ENCODE measurements at places on chromosomes 11 and 22.

DNA sequence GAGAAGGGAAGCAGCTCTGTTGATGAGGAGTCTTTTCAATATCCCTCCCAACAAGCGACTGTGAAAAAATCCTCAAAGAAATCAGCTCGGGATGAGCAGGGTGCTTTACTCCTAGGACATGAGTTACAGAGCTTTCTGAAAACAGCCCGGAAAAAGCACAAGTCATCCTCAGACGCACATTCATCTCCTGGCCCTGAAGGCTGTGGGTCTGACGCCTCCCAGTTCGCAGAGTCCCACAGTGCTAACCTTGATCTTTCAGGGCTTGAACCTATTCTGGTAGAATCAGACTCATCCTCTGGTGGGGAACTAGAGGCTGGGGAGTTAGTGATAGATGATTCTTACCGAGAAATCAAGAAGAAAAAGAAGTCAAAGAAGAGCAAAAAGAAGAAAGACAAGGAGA, 7.7 kb downstream of the HMGXB4 start:
- no peak for DNase-seq

DNA sequence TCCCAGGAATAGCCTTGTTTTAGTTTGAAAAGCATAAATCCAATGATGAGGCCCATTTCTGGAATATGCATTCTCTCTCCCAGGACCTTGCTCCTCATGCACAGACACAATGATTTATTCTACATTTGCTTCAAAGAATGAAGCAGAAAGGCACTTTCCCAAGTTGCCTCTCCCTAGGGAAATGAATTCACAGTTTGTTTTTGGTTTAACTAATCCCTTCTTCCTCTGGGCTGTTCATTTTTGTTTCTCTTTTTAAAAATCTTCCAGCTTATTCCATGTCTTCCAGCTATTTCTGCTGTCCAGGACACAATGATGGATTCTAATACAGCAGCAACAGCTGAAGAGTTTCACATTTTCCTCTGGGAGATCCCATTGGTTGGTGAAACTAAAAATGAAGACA, 1529.2 kb upstream of the TENM4 start:
- DNase-seq: no peak

- no peak for DNase-seq
Observed at GRCh38 chr11:76086743-76087635, 119.3 kb downstream of the WNT11 start.

DNA sequence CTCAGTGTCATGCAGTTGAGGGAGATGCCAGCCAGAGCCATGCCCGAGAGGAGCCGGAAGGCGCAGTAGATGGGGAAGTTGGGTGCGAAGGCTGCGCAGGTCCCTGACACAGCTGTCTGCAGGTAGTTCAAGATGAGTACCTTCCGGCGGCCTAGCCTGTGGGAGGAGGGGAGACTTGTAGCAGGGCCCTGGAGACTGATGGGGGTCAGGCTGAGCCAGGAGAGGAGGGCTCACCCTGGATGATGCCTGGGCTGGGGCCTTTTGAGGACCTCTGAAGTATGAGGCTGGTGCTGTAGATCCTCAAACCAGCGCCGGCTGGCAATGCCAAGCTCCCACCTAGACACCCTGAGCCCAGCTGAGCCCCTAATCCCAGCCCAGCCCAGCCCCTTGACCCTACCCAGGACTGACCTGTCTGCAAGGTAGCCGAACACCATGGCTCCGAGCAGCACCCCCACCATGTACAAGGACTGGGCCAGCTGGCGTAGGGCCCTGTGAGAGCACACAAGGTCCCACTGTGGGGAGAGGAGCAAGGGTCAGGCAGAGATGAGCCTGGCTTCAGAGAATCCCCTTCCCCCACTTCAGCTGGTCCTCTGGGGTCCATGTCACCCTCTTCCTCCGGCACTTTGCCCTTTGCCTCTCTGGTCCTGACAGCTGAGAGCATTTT, 1.1 kb downstream of the SLC22A6 start:
- no peak for DNase-seq

DNA sequence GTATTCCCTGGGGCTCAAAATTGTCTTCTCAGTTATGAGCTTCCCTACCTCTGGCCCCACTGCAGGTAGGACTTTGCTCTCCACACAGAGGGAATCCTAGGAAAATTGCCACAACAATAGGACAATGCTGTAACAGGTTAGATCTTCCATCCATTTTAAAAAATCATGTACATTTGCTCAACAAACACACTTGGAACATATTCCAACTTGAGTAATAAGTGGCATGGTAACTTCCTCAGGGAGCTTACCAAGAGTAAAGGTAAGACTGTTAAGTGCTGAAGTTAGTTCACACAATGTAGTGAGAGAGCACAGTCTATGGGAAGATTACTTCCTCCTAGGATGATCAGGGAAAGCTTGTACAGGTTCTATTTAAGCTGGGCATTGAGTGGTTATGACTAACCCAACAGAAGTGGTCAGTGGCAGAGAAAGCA, 78.9 kb upstream of the BIRC3 start:
- no peak for DNase-seq

GRCh38 chr11:69887841-69888427, 68.7 kb upstream of the FGF3 start:
- no peak for DNase-seq

Data from erythroblast (primary cell).